ENCODE measurements at places on chromosomes 1 and 21.

DNA sequence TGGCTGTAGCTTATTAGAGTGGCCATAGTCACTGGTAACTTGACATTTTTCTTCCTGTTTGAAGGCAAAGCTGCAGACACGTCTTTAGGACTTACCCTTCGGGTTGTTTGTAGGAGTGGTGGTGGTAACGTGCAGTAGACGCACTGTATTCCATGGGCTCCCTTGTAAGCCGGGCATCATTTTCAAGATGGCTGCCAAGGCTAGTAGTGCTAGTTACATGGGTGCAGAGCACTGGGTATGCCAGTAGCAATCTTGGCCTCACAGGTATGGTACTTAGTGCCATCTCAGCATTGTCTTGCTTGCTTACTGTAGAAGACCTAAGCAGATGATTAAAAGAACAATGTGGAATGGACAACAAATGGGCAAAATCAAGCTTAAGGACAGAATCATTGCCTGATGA, 1.9 kb downstream of the YBX1 start:
- DNase-seq = peak; percentile 73

GRCh38 chr1:184813528-184814089, 59.0 kb upstream of the EDEM3 start:
- DNase-seq = peak; percentile 23

DNA sequence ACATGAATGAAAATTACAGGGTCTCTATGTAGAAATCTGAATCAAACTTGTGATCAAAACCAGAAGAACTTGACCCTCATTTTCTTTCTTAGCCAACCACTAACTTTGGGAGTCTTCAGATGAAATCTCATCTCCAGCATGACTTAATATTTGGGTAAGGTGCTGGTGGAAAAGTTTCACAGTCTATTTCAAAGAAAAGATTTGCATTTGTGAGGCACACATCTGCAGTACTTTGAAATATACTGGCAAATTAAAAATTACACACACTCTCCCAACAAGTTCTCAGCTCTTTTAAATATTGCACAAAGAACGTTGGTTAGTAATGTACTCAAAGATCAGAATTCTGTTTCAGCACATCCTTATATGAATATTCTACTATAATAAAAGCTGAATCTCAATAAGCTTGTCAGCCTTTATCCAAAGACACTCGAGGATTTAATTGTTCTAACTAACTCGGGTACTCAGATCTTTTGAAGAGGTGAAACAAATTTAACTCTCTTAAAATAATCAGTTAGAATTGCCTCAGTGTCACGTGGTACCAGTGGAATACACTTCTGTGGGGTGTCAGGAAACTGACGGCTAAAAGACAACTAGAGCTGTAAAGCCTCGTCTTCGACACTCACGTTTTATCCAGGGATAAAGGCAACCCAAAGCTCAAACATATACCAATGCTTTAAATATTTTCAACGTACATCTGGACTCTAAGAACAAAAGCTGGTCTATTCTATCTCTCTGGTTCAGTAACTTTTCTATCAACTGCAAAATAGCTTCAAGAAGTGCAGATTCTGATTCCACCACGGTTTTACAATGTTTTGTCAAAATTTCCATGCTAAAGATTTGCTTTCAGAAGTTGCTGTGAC, 19.0 kb downstream of the SAMSN1 start:
- no peak for DNase-seq

- DNase-seq = no peak
These were observed 83.6 kb upstream of the CNTN2 start for GRCh38 chr1:204959374-204959773.

DNA sequence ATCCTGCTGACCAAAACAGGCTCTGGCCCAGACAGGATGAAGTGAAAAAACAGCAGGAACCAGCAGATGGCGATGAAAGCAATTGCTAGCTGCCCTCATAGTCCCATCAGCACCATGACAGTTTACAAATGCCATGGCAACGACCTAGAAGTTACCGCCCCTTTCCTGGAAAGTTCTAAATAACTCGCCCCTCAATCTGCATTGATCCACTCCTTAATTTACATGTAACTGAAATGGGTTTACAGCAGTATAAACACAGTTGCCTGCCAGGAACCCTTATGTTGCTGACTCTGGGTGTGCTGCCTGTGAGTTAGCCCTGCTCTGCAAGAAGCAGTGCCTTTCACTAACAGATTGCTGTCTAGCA, 65.5 kb upstream of the CR1L start:
- peak; percentile 79 for DNase-seq

DNA sequence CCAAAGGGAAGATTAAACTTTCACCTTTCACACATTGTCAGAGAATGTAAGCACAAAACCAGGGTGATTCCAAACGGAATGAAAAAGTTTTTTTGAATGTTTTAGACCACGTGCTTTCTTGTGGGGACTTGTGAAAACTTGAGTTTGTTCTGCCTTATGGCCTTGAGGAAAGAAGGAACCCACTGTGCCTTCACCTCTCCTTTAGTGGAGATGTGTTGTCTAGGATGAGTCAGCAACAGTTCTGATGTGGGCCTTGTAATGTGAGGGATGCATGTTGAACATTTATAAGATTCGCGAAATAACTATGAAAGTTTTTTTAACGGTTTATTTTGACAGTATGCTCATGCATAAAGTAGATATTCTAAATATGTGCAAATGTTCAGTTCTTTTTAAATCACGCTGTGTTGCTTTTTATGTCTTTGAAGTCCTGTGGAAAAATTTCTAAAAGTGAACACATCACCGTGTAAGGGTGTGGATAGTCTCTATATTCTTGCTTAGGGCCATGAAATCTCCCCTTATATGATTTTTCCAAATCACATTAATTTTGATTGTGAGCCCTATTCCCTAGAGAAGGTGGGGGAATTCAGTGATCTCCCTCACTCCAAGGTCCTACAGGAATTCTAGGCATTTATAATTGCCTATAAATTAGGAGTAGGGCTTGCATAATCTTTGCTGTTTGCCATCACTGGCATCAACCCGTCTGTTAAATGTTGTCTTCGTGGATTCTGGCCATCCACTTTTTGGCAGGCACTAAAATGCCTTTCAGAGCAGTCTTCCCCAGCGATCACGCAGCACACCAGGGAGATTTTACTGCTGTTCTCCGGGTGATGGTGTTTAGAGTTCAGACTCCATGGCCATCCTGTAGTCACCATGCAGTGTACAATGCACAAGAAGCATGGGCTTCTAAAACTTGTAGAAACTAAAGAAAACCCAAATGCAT, 47.4 kb downstream of the PLA2G4A start:
- no peak for DNase-seq

DNA sequence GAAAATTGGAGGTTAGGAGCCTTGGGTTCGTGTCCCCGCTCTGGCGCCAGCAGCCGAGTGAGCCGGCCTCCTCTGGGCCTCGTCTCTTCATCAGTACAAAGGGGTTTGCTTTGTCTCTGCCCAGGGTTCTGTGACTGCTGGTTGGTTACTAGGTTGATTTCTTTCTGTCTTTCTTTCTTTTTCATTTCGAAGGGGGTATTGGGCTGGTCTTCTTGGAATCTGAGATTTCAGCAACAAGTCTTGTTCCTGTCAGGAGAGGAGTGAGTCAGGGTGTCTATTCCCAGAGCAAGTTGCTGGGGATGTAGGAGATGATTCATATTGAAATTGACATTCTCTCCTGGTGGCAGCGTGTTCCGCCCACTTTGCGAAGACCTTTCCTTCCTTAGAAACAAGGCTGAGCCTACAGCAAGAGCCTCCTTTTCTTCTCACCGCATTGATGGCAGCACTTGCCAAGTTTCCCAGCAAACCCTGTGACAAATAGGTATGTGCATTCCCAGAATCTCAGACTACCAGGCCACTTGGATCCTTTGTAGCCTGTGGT, 79.2 kb downstream of the MAN1C1 start:
- no peak for DNase-seq

- no peak for DNase-seq
These were observed 151.4 kb upstream of the ZRANB2 start for GRCh38 chr1:71232166-71232763.

GRCh38 chr1:91703095-91703494, 182.9 kb downstream of the TGFBR3 start:
- DNase-seq = no peak

DNA sequence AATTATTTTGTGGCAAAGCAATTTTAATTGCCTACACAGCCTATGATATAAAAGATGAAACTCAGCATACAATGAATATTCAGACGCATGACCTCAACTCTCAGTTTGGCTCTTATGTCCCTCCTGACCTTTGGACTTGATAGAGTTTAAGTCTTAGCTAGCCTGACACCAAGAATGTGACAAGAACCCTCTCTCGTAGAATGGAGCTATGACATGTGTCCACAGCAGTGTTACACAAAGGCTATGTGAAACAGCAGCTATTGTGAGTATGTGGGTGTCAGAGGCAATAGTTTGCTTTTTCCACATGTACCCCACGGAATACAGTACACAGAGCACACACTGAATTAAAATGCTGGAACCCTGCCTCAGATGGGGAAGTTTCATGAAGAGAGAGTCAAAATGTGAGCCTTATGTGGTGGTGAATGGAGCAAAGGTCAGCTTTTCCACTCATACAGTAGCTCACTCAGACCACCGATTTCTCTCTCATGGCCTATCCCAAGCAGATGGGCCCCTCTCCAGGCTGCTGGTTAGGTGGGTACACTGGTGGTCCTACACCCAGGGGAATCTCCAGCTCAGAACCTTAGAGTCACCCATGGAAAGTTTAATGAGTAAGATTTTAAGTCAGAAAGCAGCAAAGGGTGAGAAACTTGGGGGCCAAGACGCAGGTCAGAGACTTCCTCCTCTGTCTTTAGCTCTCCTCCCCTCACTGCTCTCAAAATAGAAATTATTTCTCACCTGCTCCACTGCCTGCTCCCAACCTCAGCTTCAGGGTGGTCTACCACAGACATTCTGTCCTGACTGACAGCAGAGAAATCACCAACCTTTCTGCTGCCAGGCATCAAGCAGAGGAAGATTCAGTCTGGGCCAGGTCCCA, 10.1 kb upstream of the XCL2 start:
- no peak for DNase-seq

- DNase-seq = no peak
These were observed 58.8 kb downstream of the TOMM20 start for GRCh38 chr1:235069577-235070563.

DNA sequence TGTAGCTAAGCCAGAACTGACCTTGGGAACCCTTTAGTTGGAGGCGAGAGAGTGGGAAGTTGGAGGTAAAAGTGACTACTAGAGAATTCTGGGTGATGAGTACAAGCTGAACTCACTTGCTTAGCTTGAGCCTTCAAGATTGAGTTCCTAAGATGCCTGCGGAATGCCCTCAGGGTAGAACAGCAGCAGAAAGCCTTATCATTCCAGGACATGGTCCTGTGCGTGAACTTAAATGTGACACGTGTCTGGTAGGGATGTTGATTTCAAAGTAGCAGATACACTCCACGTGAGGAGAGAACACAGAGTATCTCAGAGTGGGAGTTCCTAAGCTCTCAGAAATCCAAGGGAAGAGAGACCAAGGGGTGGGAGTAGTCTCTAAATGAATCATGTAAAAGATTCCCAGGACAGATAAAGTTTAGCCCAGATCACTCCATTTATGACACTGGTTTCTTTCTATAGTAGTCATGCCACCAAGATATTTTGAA, 60.1 kb downstream of the KCNK1 start:
- no peak for DNase-seq

DNA sequence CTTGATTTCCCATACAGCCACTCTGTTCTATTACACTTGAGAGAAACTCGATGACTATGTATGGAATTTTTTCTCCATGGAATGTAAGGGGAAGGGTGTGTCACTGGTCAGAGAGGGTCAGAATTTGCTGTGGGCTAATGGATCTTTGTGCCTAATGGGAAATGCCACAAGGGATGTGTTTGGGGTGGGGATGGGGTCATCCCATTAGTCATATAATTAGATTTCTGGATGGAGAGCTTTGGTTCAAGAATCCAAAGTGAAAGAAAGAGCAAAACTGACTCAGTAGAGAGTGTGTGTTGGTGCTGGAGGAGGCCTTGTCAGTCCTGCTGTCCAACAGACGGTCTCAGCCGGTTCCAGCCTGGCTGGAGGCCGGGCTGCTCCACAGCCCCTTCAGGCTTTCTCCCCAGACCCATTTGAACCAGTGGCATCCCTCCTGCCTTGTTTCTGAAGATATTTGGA, 86.4 kb downstream of the LAMC2 start:
- peak; percentile 42 for DNase-seq

DNA sequence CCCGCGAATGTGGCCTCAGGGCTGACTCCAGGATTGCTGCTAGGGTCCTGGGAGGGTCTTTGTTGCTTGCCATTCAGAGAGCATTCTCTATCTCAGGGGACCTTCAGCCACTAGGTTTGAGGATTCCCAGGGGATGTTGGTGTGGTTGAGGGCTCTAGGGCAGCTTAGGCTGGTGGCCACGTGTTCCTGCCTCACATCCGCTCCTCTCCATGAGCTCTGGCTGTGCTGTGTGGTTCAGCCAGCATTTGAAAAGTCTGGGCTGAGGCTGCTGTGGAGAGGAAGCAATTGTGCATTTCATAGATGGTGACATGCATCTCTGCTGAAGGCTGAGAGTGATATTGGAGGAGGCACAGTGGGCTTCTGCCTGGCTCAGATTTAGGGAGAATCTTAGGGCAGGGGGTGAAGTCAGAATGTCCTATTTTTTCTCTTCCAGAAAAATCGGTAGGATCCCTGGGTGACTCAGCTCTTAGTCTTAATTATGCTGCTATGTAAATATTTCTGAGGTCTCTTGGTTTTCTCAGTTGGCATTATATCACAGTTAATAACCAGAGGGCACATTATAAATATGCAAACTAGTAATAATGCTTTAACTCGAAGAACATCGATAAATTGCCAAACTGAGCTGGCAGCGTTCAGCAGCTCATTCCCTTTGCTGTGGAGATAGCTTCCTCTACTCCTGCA, 182.3 kb downstream of the CAMTA1 start:
- DNase-seq = peak; percentile 15

DNA sequence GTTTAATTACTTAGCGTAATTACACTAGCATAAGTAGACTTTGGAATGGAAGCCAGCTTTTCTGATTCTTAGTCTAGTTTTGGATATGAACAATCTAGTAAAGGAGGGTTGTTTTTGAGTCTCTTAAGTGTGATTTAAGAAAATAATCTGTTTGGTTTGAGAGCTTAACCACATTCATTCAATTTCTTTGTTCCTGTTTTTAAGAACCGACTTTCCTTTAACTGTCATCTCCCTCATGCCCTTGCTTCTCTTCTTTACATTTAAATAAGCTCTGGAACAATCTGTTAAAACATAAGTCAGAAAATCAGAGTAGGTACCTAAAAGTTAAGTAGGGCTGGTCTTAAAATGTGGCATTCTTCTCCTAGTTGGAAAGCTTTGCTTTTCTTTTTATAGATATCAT, 27.7 kb downstream of the CDC42 start:
- DNase-seq = no peak
